Endothelial cell of umbilical vein (primary cell): ENCODE measurements at places on chromosomes 3 and 15. TPM values are rescaled to one million over a fixed set of nuclear protein-coding genes. Genes with fewer than 3 reads are reported as not detected.

Gene CSTA
- not detected in 2 replicates for polyA plus RNA-seq

Gene CCDC33
- polyA plus RNA-seq = not detected in 2 replicates

Gene PPP2R3A
- polyA plus RNA-seq = 3.1 and 3.3 TPM in 2 replicates

Gene LYSMD4
- polyA plus RNA-seq = 6.9 and 7.1 TPM in 2 replicates

Gene SHC4
- polyA plus RNA-seq = 0.10 TPM in 1 of 2 replicates, not detected in the other

Gene CPNE9
- not detected in 2 replicates for polyA plus RNA-seq

Gene CD200R1
- polyA plus RNA-seq = not detected in 2 replicates

Gene ALG1L2
- polyA plus RNA-seq = not detected in 2 replicates

Gene ST3GAL6
- polyA plus RNA-seq = 11.3 and 13.2 TPM in 2 replicates

Gene STRIT1
- polyA plus RNA-seq = not detected in 2 replicates

Gene COX17
- 15.3 and 19.8 TPM in 2 replicates for polyA plus RNA-seq

Gene KCNAB1
- polyA plus RNA-seq = 0.05 and 0.21 TPM in 2 replicates

Gene CCDC54
- not detected in 2 replicates for polyA plus RNA-seq

Gene GOLGA8R
- 0.14 and 0.35 TPM in 2 replicates for polyA plus RNA-seq

Gene ERICH6
- not detected in 2 replicates for polyA plus RNA-seq

Gene BSN
- polyA plus RNA-seq = 0.03 and 0.04 TPM in 2 replicates

Gene ANP32A
- polyA plus RNA-seq = 29.4 and 37.9 TPM in 2 replicates

Gene ADAMTS17
- polyA plus RNA-seq = 0.12 and 0.16 TPM in 2 replicates

Gene IL17RB
- 0.04 TPM in 1 of 2 replicates, not detected in the other for polyA plus RNA-seq

Gene SETMAR
- 9.6 and 11.6 TPM in 2 replicates for polyA plus RNA-seq

Gene ZNF774
- 0.89 and 0.98 TPM in 2 replicates for polyA plus RNA-seq

Gene AQR
- 18.7 and 18.9 TPM in 2 replicates for polyA plus RNA-seq

Gene PRTG
- polyA plus RNA-seq = 3.0 and 3.4 TPM in 2 replicates

Gene HYAL2
- 970 and 1,145 TPM in 2 replicates for polyA plus RNA-seq

Gene SLC9C1
- not detected in 2 replicates for polyA plus RNA-seq

Gene FEZF2
- polyA plus RNA-seq = not detected in 2 replicates

Gene FRMD5
- polyA plus RNA-seq = 17.9 and 20.2 TPM in 2 replicates

Gene KNL1
- 3.7 and 4.0 TPM in 2 replicates for polyA plus RNA-seq

Gene SLC28A1
- polyA plus RNA-seq = not detected in 2 replicates

Gene ZBED2
- not detected in 2 replicates for polyA plus RNA-seq

Gene SV2B
- not detected in 2 replicates for polyA plus RNA-seq

Gene UACA
- 167 and 219 TPM in 2 replicates for polyA plus RNA-seq

Gene PLCD1
- 12.6 and 13.1 TPM in 2 replicates for polyA plus RNA-seq

Gene MOBP
- 1.6 and 2.3 TPM in 2 replicates for polyA plus RNA-seq

Gene C3orf49
- not detected in 2 replicates for polyA plus RNA-seq

Gene OR5K2
- not detected in 2 replicates for polyA plus RNA-seq

Gene NR1I2
- polyA plus RNA-seq = 0.03 TPM in 2 replicates

Gene CHRM5
- 0.03 TPM in 1 of 2 replicates, not detected in the other for polyA plus RNA-seq

Gene CAMK2N2
- 0.11 TPM in 1 of 2 replicates, not detected in the other for polyA plus RNA-seq

Gene RARRES1
- polyA plus RNA-seq = 0.98 and 1.2 TPM in 2 replicates

Gene MRAS
- polyA plus RNA-seq = 9.4 and 14.6 TPM in 2 replicates

Gene DNAH12
- polyA plus RNA-seq = 0.06 and 0.10 TPM in 2 replicates

Gene SNX33
- 7.9 and 9.7 TPM in 2 replicates for polyA plus RNA-seq

Gene POLQ
- polyA plus RNA-seq = 1.1 and 1.8 TPM in 2 replicates

Gene TMEM44
- 88.8 and 93.8 TPM in 2 replicates for polyA plus RNA-seq

Gene TAGLN3
- not detected in 2 replicates for polyA plus RNA-seq

Gene UROC1
- polyA plus RNA-seq = not detected in 2 replicates

Gene ZIC1
- polyA plus RNA-seq = not detected in 2 replicates

Gene PIERCE2
- 1.4 and 1.8 TPM in 2 replicates for polyA plus RNA-seq
